ENCODE measurements at places on chromosomes 2 and 18.

- DNase-seq = peak; percentile 40
Observed at GRCh38 chr2:219171231-219171651, 1.4 kb upstream of the SLC23A3 start.

GRCh38 chr2:153808679-153809078, 63.0 kb upstream of the GALNT13 start:
- DNase-seq = no peak

DNA sequence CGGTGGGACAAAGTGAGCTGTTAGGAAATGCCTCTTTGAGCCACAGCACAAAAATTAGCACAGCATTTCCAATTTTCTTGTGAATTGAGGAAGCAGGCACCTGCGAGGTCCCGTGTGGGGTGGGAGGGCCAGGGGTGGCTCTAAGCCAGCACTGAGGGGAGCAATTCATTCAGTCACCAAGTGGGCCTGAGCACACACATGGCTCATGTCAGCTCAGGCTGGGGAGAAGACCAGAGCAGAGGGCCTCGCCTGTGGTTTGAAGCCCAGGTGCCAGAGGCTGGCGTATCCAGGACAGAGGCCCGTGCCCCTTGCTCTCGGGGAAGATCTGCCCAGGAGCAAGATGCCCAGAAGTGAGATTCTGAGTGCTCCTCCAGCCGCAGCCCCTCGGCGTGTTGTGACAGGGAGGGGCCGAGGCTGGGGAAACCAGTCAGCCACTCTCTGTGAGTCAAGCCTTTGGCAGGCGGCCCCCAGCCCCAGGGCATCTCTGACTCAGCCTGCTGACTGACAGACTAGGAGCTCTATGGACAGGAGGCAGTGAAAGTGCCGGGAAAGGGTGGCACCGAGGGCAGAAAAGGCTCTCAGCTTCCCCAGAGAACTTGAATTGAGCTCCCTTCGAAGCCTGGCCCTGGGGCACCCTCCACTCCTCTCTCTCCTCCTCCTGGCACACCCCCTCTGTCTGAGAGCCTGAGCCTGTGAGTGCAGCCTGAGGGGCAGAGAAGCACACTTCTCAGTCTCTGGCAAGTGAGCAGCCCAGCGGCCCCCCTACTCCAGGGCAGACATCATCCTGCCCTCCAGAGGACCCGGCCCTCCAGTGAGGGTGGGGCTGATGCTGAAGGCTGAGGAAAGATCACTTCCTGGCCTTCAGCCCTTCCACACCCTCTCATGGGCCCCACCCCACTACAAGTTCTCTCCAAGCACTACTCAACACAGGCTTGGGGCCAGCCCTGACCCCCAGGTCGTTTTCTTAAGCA, 32.3 kb downstream of the CYP26B1 start:
- peak; percentile 16 for DNase-seq

GRCh38 chr18:63518178-63519012, 23.8 kb upstream of the SERPINB12 start:
- peak; percentile 85 for DNase-seq

All from renal pelvis (tissue), 12 donors.